ENCODE measurements at places on chromosomes 16 and 17. TPM values are rescaled to one million over a fixed set of nuclear protein-coding genes. Genes with fewer than 3 reads are reported as not detected.

DCTN5 gene
- 80.8 TPM for total RNA-seq

TEKT1 gene
- total RNA-seq, result not detected

SAMD14 gene
- total RNA-seq, result 15.6 TPM

GRAP gene
- 43.6 TPM for total RNA-seq

MT4 gene
- not detected for total RNA-seq

ZDHHC1 gene
- 14.4 TPM for total RNA-seq

CRYBA1 gene
- total RNA-seq, result not detected

DNA sequence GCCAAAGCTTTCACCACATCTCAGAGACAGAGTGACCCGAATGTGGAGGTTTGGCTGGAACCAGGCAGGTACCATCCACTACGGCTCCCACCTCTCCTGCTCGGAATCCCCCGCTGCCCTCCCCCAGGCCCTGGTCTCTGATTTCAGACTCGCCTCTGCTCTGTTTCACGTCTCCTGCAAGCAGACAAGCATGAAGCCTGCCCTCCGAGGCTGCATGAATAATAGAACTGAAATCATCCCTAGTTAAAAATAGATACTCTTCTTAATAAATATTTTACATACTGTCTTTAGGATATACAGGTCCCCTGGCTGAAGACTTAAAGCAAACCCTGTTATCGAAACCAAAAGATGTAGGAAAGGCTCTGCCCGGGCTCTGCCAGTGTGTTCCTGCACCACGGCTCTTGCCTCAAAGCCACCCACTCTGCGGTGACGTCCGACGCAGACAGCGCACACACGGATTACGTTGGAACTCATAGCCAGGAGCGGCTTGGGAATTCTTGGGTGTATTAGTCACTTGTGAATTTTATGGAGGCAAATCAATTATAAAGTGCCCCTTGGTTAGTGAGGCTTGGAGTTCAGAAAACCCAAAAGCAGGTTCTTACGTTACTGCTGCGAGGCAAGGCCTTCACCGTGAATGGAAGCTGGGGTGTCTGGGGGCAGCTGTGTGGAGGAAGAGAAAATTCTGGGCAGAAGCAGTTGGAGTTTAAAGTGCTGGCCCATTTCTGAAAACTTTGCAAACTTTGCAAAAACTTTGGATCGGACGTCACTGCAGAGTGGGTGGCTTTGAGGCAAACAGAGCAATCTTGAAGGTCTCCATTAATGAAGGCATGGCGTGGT is 25.6 kb upstream of the NPTX1 start:
- no peak for DNase-seq

DNA sequence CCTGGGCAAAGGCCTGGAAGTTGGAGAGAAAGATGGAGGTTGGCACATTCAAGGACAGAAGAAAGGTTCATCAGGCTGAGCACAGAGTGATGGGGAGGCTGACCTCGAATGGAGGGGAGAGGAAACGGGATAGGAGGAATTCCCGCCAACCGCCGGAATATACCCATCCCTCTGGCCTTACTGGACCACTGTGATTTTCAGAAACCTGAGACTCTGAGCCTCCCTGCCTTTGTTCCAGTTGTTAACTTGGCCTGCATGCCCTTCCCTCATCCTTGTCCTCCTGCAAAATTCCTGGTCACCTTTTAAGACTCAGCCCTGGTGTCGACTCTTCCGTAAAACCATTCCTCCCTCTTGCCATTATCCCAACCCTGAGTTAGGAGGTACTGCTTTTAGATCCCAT is 107.6 kb downstream of the VAT1L start:
- no peak for DNase-seq
